ENCODE measurements at places on chromosomes 2 and 18.

DNA sequence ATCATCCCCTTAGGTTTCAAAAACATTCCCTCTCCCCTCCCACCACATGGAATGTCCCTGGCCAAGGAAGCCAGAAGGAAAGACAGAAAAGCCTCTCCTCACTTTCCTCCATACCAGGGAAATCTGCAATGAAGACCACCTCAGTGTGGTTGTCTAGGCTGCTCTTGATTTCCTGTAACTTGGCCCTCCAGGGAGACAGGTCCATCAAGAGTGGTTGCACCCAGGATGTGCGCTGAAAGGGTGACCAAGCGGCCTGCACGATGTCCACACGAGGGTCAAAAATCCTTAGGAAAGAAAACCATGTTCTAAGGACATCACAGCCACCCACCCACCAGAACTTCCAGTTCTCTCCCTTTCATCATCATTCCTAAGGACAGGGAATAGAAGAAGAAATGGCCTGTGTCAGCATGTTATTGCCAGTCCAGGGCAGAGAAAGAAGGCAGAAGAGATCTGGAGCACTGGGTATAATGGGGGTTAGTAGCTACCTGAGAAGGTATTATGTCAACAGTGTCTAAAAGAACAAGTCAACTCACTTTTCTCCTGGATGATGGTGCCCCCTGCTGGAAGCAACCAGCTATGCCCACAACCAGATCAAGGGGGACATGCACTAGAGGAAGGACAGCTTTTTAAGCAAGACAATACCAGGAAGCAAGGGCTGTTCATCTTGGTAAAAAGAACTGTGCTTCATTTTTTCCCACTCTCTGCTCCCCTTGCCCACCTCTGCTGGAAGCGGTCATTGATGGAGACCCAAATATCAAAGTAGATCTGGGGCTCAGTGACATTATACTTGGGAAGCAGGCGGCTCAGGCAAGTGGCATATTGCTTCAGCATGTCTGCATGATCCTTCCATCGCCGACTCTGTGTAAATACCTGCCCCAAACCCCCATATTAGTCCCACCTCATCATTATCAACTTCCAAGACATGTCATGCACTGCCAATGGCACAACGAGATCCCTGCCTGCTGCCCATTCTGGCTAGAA lies 9.3 kb downstream of the GGCX start:
- DNase-seq, result peak; percentile 71

DNA sequence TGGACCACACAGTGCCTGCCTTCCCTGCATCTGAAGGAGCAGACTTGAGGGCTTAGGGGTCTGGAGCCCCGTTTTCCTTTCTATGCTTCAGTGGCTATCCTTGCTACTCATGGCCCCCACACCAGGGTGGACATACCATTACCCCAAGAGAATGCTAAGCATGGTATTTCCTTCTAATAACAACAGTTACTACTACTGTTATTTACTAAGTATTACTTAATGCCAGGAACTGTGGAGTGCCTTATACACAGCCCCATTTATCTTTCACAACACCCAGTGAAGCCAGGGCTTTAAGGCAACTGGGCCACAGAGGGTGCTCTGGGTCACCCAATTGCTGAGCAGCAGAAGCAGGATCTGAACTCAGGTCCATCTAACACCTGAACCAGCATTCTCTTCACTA lies 5.8 kb upstream of the PAX8 start:
- DNase-seq, result no peak

- DNase-seq, result no peak
Observed at GRCh38 chr18:12251311-12251710, 2.9 kb upstream of the CIDEA start.

- no peak for DNase-seq
Observed at GRCh38 chr2:26712486-26713465, 20.3 kb downstream of the KCNK3 start.

DNA sequence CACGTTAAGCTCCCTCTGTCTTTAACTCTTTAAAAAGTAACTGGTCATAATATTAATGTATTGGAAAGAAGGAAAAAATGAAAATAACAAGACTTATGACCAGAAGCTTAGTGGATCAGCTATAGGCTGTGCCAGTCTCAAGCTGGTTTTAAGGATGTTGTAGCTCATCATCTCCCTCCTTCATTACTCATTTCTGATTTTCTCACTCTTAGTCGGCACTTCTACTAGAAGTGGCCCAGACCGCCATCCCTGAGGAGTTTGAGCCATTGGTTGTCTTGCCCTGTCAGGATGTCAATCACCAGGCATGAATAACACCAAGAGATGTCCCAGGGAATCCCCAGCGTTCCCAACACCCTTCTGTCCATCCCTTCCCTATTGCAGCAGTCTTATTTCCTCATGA lies 151.5 kb downstream of the ASXL3 start:
- DNase-seq, result no peak

DNA sequence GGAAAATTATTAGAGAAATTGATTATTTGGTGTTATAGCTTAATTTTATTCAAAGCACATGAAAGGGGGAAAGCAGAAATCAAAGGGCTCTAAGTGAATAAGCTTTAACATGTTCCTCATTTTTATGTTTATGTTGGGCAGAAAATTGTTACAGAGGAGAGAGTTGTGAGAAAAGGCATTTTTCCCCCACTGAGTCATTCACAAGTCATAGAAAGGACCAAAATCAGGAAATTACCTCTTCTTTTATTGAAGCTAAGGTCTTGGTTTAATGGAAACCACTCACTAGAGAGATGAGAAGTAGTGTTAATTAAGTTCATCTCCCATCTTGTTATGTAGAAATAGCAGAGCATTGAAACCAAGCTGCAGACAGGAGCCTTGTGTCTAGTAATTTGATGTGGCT lies 175.3 kb upstream of the THUMPD2 start:
- no peak for DNase-seq

DNA sequence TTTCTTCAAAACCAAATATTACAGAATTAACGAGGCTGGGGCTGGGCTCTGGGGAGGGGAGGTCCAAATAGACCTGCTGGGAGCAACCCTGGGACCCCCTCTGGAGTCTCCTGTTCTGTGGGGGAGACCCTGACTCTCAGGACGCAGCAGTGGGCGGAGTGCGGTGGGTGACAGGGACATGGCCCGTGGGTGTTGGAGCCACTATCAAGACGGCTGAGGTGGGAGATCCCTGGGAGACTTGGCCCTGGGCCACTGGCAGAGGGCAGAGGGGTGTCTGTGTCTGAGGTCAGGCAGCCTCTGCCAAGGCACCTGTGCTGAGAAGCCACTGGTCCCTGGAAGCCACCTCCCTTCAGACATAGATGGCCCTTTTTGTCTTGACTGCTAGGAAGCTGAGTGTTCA lies 79.5 kb upstream of the CTDP1 start:
- no peak for DNase-seq
